ENCODE measurements at places on chromosomes 2 and 18.

DNA sequence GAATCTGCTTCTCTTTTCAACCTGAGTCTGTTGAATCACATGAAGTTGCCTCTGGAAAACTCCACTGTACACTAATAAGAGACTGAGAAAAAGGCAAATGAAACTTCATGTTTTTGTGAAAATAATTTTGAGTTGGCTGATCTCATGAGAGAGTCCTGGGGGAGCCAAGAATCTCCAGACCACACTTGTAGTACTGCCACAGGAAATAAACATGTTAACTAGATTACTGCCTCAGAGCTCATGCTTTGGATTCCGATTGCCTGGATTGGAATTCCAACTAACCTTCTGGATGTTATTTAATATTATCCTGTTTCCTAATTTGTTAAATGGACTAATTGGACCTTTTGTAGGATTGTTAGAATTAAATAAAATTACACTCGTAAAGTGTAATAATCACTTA, 25.2 kb downstream of the NUP35 start:
- DNase-seq: no peak

DNA sequence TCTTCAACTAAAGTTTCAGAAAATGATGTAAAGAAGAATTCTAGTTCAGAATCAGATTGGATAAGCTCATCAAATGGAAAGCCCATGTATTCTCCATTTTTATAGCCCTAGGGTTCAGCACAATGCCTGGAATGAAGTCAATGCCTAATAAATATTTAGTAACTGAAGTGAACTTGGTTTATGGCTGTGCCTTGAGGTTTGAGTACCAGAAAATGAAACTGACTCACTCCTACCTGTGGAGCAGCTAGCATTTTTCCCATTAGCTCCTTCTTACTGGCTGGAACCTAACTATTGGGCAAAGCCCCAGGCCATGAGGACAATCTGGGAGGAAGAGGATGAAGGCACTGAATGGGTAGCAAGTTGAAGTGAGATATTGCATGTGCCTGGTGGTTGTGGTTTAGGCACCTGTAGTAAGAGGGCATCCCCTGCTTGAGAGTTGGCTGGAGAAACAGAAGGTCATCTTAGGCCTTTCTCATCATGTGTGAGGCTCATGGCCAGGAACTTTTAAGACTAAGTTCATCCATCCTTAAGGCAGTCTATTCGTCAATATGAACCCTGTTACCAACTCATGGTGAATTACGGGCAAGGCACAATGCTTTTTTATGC, 85.0 kb upstream of the LYPD1 start:
- no peak for DNase-seq

DNA sequence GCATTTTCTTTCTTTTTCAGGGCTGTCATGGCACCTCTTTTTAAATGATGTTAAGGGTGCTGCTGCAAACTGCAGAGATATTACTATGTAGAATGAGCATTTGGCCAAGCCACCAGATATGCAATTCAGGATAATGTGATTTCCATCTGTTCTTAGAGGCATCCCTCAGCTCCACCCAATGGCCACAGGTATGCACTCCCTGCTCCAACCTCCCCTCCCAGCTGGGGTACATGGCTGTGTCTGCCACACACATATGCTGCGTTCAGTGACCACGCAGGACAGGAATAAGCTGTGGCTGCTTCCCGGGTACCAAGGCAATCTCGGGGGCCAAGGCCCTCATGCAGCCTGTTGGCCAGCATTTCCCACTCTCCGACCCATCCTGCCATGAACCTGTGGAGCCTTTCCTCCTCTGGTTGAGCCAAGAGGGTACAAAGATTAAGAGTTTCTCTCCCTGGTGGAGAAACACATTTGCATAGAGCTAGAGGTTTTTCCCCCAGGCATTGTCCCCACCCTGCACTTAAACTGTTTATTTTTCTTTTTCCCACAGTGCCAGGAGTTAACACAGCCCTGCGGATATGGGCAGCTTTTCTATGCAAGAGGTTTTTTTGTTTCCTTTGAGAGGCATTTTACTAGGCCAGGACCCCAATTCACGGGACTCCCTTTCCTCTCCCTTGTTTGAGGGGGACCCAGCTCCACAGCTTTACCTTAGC, 147.0 kb downstream of the GCA start:
- no peak for DNase-seq

DNA sequence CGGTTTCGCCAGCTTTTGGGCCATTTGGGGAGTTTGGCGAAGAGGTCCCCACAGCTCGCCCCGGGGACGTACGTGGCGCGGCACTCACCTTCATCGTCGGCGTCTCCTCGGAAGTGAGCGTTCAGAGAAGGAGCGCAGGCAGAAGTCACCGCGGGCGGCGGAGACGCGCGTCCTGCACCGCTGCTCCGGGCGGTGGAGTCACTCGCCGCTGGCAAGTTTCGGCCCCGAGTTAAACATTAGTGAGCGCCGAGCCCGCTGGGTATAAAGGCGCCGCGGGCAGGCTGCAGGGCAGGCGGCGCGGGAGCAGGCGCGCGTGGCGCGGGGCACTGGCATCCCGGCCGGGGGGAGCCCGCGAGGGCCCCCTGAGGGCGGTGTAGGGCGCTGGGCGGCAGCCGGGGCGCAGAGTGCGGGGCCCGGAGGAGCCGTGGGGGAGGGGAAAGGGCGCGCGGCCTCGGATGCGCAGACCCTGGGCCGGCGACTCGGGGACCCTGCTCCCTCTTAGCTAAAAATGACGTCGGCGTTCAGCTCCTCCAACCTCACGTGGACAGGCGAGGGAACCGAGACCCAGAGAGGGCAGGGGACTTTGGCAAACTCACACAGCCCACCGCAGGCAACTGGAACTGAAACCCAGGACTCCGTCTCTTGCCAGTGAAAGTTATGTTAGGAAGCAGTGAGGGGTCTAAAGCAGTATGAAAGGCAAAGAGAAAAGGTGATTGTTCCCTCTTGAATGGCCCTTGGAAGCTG, at the start of gene DPP4:
DPP4 (minus strand) TSS at position 328 of the 744 bp plus-strand sequence; CDS start at position 94, 234 bp downstream.
- DNase-seq: peak; percentile 86

DNA sequence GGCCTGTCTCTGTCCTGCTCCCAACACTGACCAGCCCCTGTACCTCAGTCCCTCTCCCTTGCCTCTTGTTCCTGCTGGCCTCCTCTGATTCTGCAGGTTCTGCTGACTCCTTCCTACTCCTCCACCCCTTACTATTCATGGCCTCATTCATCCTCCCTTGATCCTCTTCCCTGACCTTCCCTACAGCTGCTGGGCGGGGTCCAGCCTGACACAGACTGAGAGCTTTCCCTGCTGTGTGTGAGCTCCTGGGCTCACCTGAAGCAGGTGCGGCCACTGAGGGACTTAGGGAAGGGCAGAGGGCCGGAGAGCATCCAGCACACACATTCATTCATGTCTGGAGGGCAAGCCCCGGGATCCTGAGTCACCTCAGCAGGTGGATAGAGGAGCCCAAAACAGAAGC, 185.6 kb downstream of the CTIF start:
- DNase-seq: no peak

DNA sequence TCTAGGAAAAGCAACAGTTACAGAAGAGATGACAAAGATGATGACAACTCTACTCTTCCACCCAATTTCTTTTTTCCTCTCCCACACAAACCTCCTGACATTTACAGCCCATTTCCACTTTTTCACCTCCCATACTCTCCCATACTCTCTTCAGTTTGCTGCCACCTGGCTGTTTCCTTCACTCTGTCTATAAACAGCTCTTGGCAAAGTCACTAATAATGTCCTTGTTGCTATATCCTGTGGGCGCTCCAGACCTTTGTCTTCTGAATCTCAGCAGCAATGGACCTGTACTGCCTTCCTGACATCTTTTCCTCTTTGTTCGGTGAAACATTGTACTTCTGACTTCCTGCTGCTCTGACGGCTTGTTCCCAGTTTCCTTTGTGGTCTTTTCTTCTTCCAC, 60.7 kb upstream of the CAVIN2 start:
- DNase-seq: no peak

- no peak for DNase-seq
These were observed 6.8 kb downstream of the ESPNL start for GRCh38 chr2:238106698-238107524.

GRCh38 chr2:1418566-1418965, 5.3 kb downstream of the TPO start:
- no peak for DNase-seq

- DNase-seq: no peak
These were observed 16.2 kb upstream of the RHOB start for GRCh38 chr2:20430461-20431300.

GRCh38 chr2:210442878-210443277, 33.7 kb downstream of the LANCL1 start:
- DNase-seq: no peak

DNA sequence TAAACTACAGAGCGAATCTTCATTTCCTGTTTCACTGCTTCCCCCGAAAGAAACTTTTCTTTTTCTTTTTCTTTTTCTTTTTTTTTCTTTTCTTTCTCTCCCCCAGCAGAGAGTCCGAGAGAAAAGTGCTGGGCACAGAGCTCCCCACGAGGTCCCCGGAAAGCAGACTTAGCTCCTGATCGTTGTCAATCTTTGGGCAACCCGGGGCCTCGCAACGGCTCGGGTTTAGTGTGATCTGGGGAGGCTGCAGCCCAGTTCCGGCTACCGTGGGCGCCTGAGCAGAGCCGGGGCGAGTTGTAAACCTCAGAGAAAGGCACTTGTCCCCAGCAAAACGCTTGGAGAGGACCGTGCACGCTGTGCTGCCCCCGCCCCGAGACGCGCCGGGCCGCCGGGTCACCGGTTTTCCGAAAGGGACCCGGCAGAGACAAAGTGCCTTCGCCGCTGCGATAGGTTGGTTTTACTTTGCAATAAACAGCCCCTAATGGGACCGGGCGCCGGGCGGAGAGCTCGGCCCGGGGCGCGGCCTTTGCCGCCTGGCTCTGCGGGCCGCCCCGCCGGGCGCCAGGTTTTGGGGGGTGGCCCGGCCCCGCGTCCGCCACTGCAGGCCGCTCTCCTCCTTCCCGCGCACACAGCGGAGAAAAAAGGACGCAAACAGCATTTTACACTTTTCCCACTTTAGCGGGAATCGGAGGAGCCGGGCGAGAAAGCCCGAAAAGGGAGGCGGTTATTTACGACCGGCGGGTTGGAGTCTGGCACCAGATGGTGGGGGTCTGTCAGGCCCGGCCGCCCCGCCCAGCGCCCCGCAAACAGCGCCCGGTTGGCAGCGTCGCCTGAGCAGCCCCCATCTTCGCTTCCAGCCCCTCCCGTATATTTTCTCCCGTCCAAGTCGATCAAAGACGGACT, 136.0 kb downstream of the INSIG2 start:
- peak; percentile 66 for DNase-seq

DNA sequence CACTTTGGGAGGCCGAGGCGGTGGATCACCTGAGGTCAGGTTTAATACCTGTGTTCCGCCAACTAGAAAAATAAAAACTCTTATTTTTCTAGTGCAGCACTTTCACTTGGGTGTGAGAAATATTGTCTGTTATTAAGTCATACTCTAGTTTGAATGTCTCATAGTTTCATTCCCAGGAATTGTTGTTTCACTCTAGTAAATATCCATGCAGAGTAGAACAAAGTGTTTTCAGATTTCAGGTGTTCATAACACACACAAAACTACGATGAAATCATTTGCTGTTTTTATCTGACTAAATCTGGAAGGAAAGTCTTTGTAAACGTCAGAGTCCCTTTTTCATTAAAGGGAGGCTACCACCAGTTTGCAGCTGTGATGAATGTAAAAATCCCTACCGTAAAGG, 4.0 kb downstream of the FAM117B start:
- DNase-seq: no peak

DNA sequence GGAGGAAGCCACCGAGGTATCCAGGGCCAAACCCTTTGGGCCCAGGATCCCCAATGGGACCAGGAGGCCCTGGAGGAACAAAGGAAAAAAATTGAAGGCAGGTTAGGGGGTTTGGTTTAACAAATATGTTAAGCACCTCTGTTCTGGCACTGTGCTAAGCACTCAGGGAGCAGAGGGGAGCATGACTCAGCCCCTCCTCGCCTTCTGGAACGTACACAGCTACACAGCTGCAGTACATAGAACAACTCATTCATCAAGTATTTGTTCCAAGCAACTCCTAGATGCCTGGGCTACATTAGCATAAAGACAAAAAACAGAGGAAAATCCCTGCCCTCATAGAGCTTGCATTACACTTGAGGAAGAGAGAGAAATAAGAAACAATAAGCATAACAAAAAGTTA, 153.6 kb downstream of the COL4A4 start:
- no peak for DNase-seq

- DNase-seq: no peak
These were observed 1.4 kb downstream of the OLA1 start for GRCh38 chr2:174246944-174247381.

Data from GM19239 (cell line).